ENCODE measurements at places on chromosomes 12 and 14. TPM values are rescaled to one million over a fixed set of nuclear protein-coding genes. Genes with fewer than 3 reads are reported as not detected.

Gene SLC25A47
- total RNA-seq = 0.04 TPM

Gene GPHN
- total RNA-seq = 12.1 TPM

Gene KRT85
- under 0.01 TPM for total RNA-seq

Gene PTGES3
- 143 TPM for total RNA-seq

Gene OVCH1
- 0.21 TPM for total RNA-seq

Gene RPL10L
- not detected for total RNA-seq

Gene USP44
- total RNA-seq = 1.1 TPM

Gene CLEC2B
- 11.9 TPM for total RNA-seq

Data from pulmonary artery endothelial cell (primary cell).